Activated naive CD4-positive, alpha-beta T cell treated with anti-CD3 and anti-CD28 coated beads, Interleukin-2, amount 10 ng/mL, durations not matched to agents 7 days and 5 days (primary cell): ENCODE measurements at places on chromosomes 1 and 21.
A peak's percentile ranks its signal among the peaks of the same experiment; 100 is the strongest.

GRCh38 chr1:163650624-163651023 is 328.9 kb downstream of the NUF2 start:
- no peak for DNase-seq

- DNase-seq = peak; percentile 15
These were observed 6.2 kb downstream of the WNT9A start for GRCh38 chr1:227941509-227942020.

- no peak for DNase-seq
These were observed 58.4 kb downstream of the CAPN2 start for GRCh38 chr1:223770621-223771315.

DNA sequence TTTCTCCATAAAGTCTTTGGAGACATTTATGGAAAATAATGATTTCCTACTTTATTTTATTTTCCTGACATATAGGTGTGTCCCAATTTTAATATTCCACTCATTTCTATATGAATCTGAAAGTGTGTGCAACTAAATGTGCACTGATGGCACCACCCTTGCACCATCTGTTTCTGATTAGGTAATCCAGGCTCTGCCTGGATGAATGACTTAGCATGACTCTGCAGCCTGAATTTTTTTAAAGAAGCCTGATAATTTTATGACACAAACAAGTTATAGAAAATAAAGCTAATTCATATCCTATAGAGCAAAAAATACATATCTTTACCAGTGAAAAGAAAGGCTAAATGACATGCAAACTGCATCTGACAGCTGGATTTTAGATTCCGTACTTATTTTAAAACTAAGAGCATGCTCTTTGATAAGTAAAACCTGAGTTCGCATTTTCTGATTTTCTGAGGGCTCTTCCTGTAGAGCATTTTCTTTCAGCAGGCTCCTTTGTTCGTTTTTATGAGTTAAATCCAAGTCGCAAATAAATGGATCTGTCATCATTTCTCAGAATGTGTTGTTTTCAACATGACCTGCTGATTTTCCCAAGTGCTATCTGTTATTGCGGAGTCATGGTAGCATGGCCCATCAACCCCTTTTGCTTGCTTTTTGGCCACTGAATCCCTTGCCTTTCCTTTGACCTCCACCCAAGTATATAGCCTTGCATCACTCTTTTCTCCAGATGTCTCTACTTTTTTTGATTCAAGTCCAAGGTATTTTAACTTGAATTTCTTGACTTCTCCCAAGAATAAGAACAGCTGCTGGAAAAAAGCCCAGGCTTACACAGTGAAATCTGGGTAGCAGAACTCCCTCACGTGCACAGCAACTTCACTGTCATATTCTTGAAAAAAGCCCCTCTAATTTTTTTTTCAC is 52.8 kb upstream of the LYPLAL1 start:
- no peak for DNase-seq

DNA sequence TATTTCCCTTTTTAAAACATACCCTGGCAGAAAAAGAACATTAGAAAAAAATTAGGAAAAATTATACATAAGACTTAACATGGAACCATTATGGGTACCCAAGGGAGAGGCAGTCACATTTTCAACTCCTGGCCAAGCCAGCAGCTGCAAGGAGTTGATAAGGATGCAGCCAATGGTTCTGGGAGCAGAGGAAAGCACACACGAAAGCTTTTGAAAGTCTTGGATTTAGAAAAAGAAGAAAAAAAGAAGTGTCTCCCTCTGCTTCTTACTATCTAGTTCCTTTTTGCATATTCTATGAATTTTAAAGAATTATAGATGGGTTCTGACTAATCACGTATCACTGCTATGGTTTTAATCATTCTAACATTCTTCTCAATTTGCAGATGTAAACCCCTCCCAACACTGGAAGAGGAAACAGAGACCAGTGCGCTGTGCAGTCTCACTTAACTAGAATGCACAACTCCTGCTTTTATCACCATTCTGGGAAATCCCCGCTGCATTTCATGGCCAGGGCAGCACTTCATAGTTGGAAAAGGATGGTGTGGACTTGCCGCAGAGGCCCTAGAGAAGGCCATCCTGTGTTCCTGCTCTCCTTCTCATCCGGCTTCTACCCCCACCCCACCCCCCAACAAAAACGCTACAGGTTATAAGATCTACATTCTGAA is 2.7 kb upstream of the CD58 start:
- no peak for DNase-seq

DNA sequence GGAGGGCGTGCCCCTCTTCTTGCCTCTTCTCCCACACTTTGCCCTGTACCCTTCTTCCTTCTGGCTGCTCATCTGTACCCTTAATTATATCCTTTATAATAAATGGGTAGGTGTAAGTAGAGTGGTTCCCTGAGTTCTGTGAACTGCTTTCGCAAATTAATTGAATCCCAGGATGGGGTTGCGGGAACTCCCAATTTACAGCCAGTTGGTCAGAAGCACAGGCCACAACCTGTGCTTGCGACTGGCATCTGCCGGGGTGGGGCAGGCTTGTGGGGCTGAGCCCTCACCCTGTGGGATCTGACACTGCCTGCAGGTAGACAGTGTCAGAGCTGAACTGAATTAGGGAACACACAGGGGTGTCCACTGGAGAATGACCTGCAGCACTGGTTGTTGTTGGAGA is 244.9 kb downstream of the KCNJ6 start:
- no peak for DNase-seq

GRCh38 chr1:10378081-10378841 is 20.6 kb upstream of the PGD start:
- DNase-seq = no peak

DNA sequence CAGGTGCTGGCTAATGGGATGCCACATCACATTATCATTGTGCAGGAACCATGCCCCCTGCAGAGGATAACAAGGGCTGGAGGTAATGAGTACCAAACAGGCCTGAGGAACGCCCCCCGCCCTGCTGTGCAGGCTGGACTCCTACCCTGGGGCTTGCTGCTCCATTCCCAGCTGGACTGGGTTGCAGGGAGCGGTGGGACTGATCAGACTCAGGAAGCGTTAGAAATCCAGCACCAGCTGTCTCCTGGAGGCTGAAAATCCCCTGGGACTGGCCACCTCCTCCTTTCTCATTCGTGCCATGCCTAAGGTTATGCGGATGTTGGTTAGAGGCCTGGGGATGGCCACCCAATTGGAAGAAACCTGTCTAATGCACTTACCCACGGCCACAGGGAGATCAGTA is 36.9 kb upstream of the POU3F1 start:
- no peak for DNase-seq

GRCh38 chr1:115190540-115191170 is 101.4 kb upstream of the TSPAN2 start:
- DNase-seq = no peak

- no peak for DNase-seq
These were observed 19.8 kb downstream of the LMO4 start for GRCh38 chr1:87348341-87349019.

DNA sequence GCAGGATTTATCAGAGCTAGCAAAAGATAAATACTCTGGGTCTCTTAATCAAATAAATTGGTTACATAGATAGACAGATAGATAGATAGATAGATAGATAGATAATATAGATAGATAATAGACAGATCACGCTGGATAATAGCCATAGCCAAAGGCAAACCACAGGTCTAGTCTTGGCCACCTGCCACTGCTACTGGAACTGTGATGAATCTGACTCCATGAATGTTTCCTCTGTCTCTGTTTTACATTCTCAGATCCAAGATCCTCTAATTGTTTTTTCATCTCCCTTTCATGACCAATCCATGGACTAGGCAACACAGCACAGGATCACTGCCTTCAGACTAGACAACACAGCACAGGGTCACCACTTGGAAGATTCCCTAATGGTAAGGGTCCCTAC is 444.7 kb upstream of the NFIA start:
- no peak for DNase-seq

GRCh38 chr1:116203181-116203723 is 92.1 kb downstream of the MAB21L3 start:
- no peak for DNase-seq

DNA sequence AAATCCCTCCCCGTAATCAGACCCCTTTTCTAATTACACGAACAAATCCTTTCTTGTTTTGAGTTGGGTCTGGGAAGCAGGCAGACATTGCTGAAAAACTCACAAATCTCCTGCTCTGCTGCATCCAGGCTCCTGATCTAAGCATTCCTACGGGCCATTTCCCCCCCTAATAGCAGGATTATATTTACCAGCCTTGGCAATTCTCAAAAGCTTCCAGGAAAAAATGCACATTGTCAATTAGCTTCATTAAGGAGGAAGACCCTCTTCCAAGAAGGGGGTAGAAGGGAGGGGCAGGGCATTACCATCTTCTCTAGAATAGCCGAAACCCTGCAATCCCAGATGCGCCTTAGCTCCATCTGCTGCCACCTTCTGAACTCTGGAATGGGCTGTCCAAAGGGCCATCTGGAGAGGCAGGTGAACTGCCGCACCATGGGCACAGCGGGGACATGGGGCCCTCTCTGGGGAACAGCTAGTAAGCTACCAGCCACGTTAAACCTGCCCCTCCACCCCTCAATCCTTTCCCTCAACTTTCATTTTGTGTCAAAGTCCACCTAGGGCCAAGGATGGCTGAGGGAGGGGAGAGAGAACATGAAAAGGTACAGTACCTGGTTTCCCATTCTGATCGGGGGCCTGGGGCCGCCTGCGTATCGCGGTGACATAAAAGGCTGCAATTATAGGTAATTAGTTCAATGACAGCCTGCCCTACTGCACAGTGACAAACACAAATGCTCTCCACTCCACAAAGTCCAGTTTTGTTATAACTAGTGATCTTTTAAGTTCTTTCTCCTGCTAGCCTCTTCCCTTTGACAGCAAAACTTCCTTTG is 56.8 kb downstream of the MRPL37 start:
- DNase-seq = no peak

DNA sequence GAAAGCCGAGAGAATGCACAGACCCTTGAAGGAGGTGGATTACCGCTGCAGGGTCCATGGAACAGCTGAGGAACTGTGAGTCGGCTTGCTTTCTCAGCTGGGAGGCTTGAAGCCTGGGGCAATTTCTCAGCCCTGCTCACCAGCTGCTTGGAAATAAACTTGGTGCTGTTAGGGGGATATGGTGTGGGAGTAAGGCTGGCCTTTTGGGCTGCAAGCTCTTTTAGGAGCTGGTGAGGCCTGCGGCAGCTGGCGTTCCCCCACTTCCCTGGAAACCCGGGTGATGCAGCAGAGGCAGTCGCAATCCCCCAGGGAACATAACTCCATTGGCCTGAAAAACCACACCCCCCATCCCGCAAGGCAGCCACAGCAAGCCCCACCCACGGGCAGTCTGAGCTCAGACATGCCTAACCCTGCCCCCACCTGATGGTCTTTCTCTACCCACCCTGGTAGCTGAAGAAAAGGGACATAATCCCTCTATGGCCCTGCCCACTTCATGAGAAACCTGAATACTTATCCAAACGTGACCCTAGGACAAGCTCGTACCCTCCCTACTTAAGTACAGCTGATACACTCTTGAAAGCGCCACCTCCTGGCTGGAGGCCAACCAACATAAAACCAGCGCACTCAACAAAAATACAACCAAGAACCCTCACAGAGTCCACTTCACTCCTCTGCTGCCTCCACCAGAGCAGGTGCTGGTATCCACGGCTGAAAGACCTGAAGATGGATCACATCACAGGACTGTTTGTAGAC is 1995.8 kb downstream of the NCAM2 start:
- DNase-seq = no peak

- DNase-seq = no peak
These were observed 147.3 kb downstream of the DUSP10 start for GRCh38 chr1:221594576-221594975.

- DNase-seq = no peak
These were observed 56.1 kb downstream of the RIPK4 start for GRCh38 chr21:41710823-41711160.

DNA sequence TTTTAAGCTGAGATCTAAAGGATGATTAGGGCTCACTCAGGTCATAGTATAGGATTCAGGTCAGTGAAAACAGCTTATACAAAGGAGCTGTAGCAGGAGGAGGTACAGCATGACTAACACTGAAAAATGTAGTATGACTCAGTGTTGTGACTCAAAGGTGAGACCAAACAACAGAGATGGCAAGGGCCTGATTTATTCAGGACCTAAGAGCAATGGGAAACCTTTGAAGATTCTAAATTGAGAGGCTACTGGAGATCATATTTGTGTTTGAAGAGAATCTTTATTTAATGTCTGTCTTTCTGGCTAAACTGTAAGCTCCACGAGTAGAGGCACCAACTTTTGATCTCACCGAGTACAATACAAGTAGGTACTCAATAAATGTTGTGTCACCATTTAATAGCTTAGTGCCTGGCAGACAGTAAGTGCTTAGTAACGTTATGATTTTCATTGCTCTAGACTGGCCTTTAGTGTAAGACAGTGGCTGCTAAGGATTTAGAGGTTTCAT is 43.5 kb downstream of the PRKAA2 start:
- no peak for DNase-seq

- no peak for DNase-seq
These were observed 15.8 kb upstream of the ZC3H12A start for GRCh38 chr1:37458551-37458950.

GRCh38 chr1:36101546-36101945 is 12.9 kb downstream of the ADPRS start:
- DNase-seq = no peak

- DNase-seq = no peak
These were observed 454.1 kb upstream of the USP24 start for GRCh38 chr1:55669293-55669692.

- peak; percentile 71 for DNase-seq
These were observed 100.8 kb downstream of the UCK2 start for GRCh38 chr1:165928075-165928731.
